ENCODE measurements at places on chromosomes 7 and 10.

DNA sequence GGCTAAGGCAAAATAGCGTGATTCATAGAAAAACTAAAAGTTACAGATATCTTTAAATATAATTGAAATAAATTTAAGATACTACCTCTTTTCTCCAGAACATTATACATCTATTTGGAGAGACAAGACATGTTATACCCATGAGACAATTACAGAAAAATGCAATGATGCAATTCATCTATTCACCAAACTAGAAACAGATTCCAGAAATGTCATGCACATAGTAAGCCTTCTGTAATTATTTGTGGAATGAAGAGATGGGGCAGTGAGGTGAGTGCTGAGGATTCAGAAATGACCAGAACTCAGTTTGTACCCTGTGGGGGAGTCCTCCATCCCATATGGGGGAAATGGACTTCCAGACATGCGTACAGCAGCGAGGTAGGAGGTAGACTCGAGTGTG, 99.4 kb downstream of the MKX start:
- peak; percentile 46 for DNase-seq

DNA sequence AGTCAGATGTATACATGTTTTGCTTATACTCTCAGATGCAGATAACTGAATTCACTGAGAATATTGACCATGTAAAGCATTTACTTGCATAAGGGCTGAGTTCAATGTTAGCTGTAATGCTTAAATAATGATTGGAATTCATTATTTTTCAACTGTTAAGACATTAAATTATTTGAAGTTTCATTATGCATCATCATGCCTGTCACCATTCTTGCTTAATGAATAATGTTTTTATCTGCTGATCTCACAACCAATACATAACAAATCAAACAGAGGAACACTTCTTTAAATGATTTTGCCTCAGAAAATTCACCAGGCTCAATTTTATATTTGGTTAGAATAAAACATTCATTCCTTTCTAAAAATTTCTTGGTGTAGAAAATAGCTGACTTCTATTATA, 233.4 kb downstream of the GPR37 start:
- peak; percentile 36 for DNase-seq

DNA sequence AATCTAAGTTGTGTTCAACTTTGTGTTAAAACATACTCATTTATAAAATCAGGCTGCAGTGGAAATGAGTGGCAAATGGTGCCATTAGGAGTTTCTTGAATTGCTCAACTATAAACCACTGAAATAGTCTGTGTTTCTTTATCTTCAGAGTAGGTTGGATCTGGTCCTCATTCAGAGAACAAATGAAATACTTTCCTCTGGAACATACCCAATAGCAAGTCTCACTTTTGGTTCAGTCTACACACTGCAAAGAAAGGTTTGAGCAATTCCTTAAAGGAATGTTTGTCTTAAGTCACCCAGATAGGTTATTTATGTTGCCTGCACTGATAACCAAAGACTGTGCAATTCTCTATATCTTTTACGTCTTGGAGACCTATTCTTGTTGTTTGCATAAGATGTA, 62.5 kb downstream of the ABCB4 start:
- no peak for DNase-seq

- DNase-seq: no peak
These were observed 136.8 kb upstream of the MGMT start for GRCh38 chr10:129330211-129330610.

- no peak for DNase-seq
These were observed 262.9 kb downstream of the PTPRN2 start for GRCh38 chr7:158324397-158325360.

GRCh38 chr7:159027056-159027788, 117.4 kb downstream of the VIPR2 start:
- DNase-seq: no peak

DNA sequence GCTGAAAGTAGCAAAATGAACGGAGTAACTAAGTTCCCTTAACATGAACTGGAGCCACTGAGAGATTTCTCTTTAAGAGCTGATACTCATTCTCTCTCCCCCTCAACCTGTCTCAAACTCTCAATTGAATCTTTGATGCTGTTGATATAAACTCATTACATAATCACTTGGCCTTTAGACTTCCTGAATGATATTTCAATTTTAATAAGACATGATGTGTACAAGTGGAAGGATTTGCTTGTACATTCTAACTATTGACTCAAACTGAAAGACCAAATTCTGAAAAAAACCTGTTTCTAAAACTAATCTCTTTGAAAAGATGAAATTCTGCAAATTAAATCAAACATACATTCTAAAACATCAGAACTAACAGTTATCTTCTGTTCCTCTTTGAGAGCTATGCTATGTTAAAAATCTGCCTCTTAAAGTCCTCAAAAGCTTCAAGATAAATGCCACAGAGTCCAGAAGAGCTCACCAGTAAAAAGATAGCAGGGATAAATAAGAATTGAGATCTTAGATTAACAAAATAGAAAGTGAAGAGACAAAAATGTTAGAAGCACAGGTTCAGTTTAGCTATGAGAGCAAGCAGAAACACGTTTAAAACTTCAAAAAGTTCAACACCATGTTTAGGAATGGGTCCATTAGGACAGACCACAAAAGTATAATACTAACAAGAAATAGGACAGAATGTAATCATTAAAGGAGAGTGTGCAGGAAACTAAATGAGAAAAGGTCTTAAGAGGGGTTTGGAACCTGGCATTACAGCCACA, 46.1 kb downstream of the TNPO3 start:
- no peak for DNase-seq

GRCh38 chr10:19889256-19889655, 73.0 kb downstream of the PLXDC2 start:
- DNase-seq: no peak

DNA sequence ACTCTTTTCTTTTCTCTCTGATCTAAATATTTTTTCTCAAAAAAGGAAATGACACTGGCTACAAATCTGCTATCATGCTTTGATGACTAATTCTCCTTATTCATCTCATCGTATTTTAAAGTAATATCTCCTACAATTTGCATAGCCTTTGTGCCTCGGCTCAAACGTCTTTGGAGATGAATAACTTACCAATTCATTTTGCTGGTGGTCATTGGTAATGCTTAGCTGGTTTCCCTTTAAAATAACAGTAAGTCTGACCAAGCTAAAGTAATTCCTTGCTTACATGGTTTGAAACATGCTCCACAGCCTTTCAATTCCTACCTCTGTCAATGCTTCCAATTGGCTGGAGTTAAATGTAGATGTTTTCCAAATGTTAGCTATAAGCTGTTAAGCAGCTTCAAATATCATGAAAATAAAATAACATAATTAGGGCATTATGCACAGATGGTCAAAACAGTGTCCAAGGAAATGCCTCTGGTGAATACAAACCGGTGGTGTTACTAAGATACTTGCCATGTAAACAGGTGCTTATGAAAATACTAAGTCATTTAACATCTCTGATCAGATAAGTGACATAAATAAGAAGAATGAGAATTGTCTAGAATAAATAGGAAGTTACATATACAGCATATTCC, 435.0 kb downstream of the POM121L12 start:
- no peak for DNase-seq

DNA sequence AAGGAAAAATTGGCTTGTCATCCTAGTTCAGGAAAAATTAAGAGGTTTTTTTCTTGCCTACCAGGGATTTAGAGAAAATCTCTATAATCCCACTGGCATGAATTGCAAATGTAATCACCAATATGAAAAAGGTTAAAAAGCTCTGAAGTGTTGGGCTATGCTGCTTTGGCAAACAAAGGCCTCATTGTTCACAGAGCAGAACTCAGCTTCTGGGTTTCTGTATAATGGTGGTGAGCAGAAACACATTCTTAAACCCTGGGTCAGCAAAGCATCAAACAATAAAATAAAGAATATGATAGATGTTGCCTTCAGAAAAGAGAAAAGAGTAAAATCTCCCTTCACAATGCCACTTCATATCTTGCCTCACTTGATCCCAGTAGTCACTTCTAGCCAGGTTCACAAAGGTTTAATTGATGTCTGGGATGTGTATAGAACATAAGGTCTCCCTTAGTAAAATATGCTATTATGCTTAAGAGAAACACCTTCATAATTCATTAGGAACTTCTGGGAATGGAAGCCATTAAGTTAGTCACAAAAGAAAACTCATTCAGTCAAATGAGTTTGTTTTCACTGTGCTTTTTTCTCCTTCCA, 1255.5 kb upstream of the PHF14 start:
- DNase-seq: no peak

GRCh38 chr7:129969881-129970446, 17.2 kb upstream of the UBE2H start:
- DNase-seq: peak; percentile 71

- no peak for DNase-seq
These were observed 60.1 kb upstream of the FHIP2A start for GRCh38 chr10:114761205-114762193.

- no peak for DNase-seq
These were observed 525.8 kb downstream of the NRG3 start for GRCh38 chr10:82400841-82401240.

DNA sequence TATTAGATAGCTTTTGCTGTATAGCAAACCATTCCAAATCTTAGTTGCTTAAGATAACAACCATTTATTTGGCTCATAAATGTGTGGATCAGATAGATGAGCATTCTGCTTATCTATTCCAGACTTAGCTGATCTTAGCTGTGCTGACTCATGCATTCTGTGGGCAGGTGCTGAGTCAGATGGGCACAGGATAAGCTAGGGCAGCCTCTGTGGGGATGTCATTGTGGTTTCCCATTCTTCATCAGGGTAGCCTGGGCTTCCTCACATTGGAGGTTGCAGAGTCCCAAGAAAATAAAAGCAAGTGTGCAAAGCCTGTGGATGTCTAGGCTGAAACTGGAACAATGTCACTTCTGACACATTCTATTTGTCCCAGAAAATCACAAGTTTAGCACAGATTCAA, 917.0 kb downstream of the TYW1 start:
- DNase-seq: no peak

GRCh38 chr10:4051641-4052151, 266.7 kb upstream of the KLF6 start:
- DNase-seq: no peak

GRCh38 chr7:51299391-51300133, 17.0 kb downstream of the COBL start:
- no peak for DNase-seq

- no peak for DNase-seq
These were observed 226.0 kb downstream of the BBS9 start for GRCh38 chr7:33355386-33355785.

- DNase-seq: no peak
These were observed 4.2 kb downstream of the NT5C2 start for GRCh38 chr10:103188853-103189252.

DNA sequence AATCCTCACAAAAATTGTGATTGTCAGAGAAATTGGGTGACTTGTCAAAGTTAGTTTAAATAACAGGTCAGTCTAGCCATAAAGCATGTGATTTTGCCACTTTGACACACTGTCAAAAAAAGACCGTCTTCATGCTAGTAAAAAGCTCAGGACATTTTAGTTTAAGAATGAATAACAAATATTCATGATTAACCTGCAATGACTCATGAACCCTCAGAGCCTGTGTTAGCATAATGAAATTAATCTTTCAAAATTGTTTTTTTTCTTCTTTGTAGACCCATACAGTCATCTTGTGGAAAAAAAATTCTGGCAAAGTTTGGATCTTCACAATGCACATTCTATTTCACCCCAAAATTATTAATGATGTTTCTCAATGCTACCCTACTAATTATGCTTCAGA, 255.2 kb upstream of the POT1 start:
- DNase-seq: no peak

DNA sequence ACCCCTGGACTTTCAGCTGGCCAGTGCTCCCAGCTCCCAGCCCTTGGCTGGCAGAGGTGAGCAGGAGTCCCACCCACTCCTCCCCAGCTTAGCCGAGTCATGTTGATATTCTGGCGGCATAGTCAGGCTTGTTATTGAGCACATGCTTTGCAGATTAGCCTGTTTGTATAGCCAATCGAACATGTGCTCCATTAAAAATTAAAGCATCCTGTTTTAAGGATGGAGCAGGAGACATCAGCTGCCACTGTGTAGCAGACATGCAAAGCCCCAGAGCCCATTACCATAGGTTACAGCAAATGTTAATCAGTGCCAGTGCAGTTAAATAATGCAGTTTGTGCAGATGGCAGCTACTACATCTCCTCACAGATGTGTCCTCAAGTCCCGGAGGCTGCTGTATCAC, 574.6 kb upstream of the GALNT17 start:
- DNase-seq: no peak

DNA sequence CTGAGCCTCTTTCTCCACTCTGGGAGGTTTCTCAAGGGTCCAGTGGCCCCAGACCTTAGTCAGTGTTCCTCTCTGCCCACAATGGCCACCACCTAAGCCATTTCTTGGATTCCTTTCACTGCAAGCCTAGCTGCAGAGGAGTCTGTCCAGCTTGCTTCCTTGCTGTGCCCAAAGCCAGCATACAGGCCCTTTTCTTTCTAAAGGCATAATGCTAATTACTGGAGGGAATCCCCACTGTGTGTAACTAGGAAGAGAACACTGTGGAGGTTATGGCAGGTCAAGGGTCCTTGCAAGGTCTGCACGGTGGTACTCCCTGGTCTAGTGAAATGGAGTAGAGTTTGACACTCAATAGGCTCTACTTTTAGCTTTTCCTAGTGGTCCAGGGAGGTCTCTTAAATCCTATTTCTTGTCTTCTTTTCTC, 70.4 kb upstream of the CC2D2B start:
- no peak for DNase-seq

DNA sequence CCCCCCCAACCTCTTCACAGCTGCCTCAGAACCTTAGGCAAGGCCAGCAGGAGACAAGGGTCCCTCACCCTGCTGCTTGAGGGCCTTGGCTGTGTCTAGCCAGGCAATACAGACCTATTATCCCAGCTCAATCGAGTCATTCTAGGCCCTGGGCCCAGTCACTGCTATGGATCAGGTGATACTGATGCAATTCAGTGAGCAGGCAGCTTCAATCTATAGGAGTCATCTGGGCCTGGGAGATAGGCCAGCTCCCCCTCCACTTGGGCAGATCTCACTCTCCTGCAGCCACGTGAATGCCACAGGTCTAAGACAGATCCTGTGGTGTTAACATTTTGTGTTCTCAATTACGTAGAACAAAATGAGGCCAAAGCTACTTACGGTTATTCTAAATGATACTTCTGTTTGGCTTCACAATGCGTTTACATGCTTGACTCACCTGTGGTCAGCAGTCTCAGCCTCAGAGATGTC, 68.0 kb upstream of the LRRC4 start:
- peak; percentile 35 for DNase-seq
